ENCODE measurements at places on chromosomes 12 and 14.

GRCh38 chr12:62657363-62657632 is 190.7 kb downstream of the MON2 start:
- DNase-seq, result no peak

- no peak for DNase-seq
Measured at GRCh38 chr14:80186301-80186800, 25.0 kb downstream of the DIO2 start.

DNA sequence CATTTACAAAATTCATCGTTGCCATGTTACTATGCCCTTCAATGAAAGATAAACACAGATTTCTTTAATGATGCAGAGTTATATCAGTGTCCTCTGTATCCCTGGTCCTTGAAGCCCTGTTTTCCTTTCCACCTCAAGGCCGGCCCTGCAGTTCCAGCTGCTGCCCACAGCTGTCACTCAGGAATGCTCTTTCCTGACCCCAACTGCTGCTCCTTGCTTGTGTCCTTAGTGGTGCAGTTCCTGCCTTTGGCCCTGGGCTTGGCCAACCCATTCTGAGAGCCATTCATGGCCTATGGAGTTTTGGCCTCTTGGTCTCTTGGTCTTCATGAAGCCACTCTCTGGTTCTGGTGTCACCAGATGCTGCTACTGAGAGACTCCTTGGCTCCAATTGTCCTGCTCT is 93.1 kb downstream of the GAS2L3 start:
- DNase-seq, result no peak

- no peak for DNase-seq
Measured at GRCh38 chr12:57839996-57840395, 6.5 kb downstream of the CTDSP2 start.

DNA sequence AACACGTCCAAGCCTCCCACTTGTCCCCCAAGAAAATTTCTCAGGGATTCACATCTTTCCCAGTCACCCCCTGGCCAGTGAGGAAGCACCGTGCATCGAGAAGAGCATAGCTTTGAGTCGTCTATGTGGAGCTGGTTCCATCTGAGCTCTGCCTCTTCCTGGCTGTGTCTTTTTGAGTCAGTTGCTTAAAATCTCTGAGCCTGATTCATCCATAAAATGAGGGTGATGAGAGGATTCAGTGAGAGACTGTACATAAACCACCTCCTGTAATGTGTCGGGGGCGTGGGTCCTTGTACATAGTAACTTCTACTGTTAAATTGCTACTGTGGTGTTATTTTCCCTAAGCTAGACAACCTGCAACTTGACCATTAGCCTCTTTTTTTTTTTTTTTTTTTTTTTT is 13.8 kb downstream of the CD9 start:
- DNase-seq, result no peak

GRCh38 chr14:71473843-71474242 is 458.4 kb upstream of the RGS6 start:
- DNase-seq, result no peak

GRCh38 chr12:101696251-101697196 is 916 bp upstream of the CHPT1 start:
- peak; percentile 14 for DNase-seq

- no peak for DNase-seq
Measured at GRCh38 chr14:60085693-60086092, 6.0 kb upstream of the PCNX4 start.

- no peak for DNase-seq
Measured at GRCh38 chr14:38887696-38888095, 215.3 kb downstream of the SEC23A start.

DNA sequence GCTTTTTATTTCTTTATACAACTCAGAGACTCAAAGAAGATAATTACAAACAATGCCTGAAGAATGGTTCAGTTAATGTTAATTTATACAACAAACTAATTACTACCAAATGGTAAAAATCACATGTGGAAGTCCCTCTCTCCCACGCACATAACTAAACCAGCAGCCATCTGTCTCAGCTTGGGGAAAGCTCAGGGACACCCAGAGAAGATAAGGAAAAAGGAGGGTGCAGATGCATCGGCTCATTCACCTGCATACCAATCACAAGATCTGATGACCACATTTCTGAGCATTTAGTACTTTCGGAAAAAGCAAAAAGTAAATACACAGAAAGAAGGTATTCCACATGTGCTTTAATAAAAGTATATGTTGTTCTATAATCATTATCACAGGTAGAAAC is 136.3 kb downstream of the SOX5 start:
- no peak for DNase-seq

DNA sequence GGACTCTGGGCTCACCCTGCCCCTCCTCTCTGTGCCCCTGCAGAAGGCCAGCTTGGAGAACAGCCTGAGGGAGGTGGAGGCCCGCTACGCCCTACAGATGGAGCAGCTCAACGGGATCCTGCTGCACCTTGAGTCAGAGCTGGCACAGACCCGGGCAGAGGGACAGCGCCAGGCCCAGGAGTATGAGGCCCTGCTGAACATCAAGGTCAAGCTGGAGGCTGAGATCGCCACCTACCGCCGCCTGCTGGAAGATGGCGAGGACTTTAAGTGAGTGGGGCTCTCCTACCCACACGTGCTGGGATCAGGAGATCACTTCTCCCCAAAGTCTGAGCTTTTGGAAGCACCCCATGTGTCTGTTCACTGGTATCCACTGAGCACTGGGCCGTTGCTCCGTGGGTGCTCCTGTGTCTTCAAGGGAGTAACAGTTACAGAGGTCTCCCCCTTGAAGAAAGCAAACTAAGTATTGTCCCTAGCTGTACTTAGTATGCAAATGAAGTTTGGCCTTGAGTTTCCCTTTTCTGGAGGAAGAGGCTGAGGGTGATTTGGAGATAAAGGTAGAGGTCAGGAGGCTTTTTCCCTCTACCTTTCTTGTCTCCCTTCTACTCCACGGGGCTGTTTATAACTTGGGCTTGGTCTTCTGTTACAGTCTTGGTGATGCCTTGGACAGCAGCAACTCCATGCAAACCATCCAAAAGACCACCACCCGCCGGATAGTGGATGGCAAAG is 3.3 kb downstream of the KRT18 start:
- DNase-seq, result no peak

GRCh38 chr12:45518291-45519235 is 210.9 kb upstream of the ARID2 start:
- DNase-seq, result peak; percentile 51

DNA sequence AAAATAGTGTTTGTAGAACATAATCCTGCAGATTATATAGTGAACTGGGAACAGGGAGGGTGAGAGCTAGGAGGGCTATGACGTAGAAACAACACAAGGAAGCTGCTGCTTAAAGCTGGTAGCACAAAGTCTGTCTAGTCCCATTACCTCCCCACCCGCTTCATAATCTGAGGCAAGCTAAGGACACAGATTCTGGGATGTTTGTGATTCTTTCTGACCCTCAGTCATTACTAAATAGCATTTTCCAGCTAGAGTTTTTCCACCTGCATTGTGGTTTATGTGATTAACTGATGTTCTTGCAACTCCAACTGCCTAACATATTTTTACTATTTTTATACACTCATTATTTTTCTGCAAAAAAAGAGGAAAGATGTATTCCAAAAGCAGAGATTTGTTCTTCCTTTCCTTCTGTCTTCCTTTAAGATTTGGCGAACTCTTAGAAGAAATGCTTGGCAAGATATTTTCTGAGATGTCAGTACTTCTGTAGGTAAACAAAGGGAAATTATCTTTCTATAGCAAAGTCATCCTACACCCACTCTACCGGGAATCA is 293.2 kb upstream of the FAR2 start:
- DNase-seq, result no peak
